ENCODE measurements at places on chromosomes 5 and 9.
A peak's percentile ranks its signal among the peaks of the same experiment; 100 is the strongest.

DNA sequence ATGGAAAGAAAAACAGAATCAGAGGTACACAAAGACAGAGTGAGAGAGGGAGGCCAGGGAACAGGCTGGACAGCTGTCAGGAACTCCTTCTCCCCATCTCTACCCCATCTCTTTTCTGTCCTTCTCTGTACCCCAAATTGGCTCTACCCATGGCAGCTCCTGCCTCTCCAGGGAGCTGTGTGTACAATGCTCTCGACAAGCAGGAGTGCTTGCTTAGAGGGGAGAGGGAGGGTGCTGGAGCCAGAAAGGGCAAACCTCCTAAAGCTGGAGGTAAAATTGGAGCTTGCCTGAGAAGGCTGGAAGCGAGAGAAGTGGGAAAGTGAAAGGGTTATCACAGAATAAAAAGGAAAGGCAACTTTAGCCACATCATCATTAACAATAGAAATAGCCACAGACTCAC, 6.4 kb downstream of the TPM2 start:
- no peak for DNase-seq

GRCh38 chr5:138677782-138678181, 75.4 kb upstream of the CTNNA1 start:
- DNase-seq: no peak

GRCh38 chr9:34644766-34645314, 1.6 kb upstream of the GALT start:
- no peak for DNase-seq

GRCh38 chr9:89781838-89782540, 177.2 kb downstream of the GADD45G start:
- DNase-seq: no peak

DNA sequence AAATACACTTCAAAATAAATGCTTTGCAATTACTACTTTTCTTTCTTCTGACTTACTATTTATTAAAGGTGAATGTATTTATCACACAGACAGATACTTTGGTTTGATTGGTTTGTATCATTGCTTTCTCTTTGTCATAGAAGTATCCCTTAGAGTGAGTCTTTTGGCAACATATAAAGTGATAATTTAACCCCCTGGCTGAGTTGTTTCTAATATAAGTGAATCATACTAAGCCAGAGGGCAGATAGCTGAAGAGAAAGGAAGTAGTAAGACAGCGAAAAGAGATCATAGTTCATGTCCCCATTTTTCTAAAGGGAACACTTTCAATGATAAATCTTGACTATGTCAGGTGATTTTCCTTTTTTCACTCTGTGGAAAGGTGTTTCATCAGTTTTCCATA, 38.6 kb downstream of the CAMK4 start:
- DNase-seq: no peak

GRCh38 chr9:4797854-4798150, 5.1 kb downstream of the RCL1 start:
- no peak for DNase-seq

DNA sequence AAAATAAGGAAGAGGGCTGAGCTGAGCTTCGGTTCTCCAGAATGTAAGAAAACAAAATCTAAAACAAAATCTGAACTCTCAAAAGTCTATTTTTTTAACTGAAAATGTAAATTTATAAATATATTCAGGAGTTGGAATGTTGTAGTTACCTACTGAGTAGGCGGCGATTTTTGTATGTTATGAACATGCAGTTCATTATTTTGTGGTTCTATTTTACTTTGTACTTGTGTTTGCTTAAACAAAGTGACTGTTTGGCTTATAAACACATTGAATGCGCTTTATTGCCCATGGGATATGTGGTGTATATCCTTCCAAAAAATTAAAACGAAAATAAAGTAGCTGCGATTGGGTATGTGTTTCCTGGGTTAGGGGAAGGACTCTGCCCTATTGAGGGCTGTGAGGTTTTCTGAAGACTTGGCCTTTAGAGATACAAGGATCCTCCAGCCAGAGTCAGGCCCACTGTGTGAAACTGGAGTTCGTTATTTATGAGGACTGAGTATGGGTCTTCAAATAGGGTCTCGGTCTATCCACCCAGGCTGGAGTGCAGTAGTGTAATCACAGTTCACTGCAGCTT, 3.8 kb downstream of the EGR1 start:
- DNase-seq: peak; percentile 56

GRCh38 chr5:22514231-22514630, 338.9 kb downstream of the CDH12 start:
- no peak for DNase-seq

GRCh38 chr5:37665272-37665671, 174.6 kb downstream of the GDNF start:
- DNase-seq: no peak

DNA sequence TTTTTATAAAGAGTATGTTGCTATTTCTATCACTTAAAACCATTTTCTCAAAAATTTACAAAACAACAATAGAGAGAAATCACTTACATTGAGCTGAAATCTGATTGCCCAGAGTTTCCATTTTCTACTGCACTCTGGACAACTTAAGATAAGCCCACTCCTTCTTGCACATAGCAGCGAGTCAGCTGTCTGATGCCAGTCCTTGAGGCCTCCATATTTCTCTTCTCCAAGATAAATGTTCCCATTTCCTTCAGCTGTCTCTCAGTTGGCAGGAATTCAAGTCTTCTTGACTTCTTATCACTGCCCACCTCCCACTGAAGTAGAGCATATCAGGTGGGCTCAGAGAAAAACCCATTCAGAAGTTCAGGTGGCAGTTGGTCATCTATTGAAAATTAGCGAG, 78.5 kb upstream of the PIP5K1B start:
- DNase-seq: no peak

- DNase-seq: no peak
Measured at GRCh38 chr9:16611983-16612382, 258.5 kb downstream of the BNC2 start.

DNA sequence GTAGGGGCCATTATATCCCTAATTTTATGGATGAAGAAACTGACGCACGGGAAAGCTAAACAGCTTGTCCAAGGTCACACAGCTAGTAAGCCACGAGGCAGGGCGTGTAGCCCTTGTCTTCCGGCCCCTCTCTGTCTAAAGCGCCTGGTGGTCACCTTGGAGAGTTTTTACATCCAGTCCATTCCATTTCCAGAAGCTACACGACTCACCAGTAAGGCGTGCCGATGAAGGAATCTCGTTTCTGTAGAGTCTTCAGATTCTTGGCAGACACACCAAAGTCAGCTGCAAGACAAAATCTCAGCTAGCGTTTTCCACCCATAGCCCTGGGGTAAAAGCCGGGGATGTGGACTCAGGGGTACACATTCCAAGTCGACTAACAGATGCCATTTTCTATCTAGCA, 80.5 kb downstream of the STK10 start:
- peak; percentile 50 for DNase-seq

DNA sequence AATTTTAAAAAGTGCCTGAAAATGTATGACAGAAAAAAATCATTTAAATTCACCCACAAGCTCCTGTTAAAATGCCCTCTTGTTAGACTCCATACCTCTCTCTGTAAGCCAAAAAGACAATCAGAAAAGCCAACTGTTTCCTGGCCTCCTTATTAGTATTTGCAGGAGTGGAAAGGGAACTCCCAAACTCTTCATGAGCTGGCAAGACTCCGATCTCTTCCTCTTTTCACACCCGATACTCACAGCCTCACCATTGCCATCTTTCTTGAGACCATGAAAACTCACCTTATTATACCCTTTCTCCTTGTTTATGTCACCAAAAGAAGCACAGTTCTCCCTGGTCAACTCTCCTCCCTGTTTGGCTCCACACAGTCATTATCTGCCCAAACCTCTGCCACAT, 197.8 kb downstream of the DMAC1 start:
- DNase-seq: no peak

- no peak for DNase-seq
Measured at GRCh38 chr5:60613826-60614225, 86.1 kb downstream of the DEPDC1B start.

- DNase-seq: no peak
Measured at GRCh38 chr5:17256839-17257238, 39.4 kb downstream of the BASP1 start.

GRCh38 chr5:39058178-39058921, 15.8 kb downstream of the RICTOR start:
- DNase-seq: no peak

DNA sequence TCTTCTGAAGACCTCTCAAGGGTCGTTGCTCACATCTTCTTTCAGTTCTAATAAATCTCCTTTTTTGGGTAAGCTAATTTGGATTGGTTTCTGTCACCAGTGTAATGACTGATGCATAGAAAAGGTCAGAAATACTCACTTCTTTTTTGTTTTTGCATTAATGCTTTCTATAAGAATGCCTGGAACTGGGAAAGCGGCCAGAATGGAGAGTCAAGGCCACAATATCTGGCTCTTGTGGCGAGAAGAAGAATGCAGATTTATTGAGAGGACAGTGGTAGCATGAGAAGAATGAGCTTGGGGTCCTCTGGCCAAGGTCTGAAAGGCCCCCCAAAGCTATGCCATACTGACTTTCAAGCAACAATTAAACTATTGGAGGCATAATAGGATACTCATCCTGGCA, 88.0 kb upstream of the SLC12A2 start:
- no peak for DNase-seq

- no peak for DNase-seq
Measured at GRCh38 chr5:177477701-177478477, 4.5 kb upstream of the DBN1 start.

GRCh38 chr9:128250839-128251731, 24.7 kb downstream of the GOLGA2 start:
- no peak for DNase-seq

DNA sequence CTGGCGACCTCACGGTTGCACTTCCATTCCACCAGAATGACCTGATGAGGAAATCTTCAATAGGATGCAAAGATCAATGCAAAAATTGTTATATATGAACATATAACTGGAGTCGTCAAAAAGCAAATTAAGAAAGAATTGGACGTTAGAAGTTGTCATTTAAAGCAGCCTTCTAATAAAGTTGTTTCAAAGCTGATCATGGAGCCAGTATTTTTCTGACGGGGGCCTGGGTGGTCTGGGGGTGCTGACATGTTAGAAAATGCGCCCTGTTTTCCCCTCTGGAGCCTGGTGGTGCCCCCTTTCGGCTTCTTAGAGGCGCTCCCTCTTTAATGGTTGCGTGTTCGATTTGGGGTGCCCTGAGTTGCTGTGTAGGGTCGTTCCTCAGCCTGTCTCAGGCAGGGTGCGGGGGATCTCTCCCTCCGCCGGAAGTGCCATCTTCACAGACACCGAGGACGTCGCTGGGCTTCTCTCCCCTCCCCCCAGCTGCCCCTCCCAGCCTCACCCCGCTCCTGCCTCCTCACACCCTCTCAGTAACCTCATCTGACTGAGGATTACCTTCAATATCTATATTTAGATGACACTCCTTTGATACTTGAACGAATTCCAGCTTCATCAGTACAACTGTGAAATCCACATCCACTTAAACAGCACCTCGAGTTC, 18.3 kb downstream of the PTGES2 start:
- no peak for DNase-seq

DNA sequence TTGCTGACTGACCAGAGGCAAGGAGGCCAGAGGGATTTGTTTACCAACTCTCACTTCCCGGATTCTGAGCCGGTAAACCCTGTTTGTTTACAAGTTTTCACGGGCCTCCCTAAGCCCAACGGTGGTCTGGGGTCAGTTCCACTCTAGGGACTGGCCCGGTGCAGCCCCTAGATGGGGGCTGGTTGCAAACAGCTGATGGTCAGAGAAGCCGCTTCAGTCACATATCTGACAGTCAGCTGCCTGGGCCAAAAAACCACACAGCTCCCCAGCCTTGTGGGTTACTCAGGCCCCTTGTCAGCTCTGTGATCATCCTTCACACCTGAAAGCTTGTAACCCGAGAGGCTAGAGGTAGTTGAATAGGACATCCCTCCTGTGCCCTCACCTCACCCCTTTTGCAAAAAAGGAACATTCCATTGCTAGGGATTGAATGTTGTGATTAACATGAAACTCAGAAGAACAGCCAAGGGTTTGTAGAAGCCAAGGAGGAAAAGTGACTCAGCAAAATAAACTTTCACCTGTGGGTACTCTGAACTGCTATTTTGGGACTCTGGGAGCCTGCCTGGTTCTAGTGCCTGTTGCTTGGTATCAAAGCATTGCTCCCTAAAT, 40.4 kb downstream of the SAR1B start:
- no peak for DNase-seq

DNA sequence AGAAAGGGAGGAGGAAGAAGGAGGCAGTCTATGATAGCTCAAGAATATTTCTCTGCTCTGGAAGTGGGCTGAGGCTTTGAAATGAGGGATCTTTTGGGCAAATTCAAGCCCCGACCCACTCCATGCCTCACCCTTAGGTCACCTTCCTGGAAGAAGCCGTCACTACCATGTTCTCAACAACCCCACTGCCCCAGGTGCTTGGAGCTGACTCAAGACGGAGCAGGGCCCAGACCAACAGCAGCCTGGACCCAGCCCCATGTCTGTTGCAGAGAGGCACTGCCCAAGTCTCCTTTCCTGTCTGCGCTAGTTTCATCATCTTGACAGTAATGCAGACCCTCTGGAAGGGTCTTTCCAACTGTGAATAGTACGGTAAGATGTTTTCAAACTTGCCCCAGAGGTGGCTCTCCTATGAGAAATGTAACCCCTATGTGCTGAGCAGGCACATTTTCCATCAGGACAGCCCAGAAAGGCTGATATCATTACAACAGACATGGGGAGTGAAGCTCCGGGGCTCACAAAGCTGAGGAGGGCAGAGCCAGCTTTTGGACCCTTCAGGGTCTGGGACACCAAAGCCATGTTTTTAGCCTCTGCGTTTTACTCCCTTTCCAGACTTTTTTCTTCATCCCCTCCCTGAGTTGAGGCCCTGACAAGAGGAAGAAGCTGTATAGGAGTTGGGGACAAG, 128.2 kb upstream of the LARP1 start:
- no peak for DNase-seq

GRCh38 chr9:83441390-83441789, 96.8 kb downstream of the FRMD3 start:
- DNase-seq: no peak

GRCh38 chr5:139110526-139111168, 87.5 kb downstream of the SIL1 start:
- no peak for DNase-seq

- no peak for DNase-seq
Measured at GRCh38 chr9:132969783-132970182, 8.7 kb upstream of the GFI1B start.

- DNase-seq: no peak
Measured at GRCh38 chr9:127574072-127574993, 37.7 kb upstream of the STXBP1 start.

GRCh38 chr9:82882138-82882537, 180.8 kb downstream of the RASEF start:
- DNase-seq: peak; percentile 4

- DNase-seq: no peak
Measured at GRCh38 chr5:42235837-42236236, 187.4 kb upstream of the GHR start.

All from epithelial cell of proximal tubule (primary cell).